CD4-positive, alpha-beta T cell treated with Interleukin-1 beta for 1 hour (primary cell): ENCODE measurements at places on chromosomes 1 and 21.

GRCh38 chr1:201309416-201309815 is 26.1 kb downstream of the PKP1 start:
- no peak for DNase-seq

DNA sequence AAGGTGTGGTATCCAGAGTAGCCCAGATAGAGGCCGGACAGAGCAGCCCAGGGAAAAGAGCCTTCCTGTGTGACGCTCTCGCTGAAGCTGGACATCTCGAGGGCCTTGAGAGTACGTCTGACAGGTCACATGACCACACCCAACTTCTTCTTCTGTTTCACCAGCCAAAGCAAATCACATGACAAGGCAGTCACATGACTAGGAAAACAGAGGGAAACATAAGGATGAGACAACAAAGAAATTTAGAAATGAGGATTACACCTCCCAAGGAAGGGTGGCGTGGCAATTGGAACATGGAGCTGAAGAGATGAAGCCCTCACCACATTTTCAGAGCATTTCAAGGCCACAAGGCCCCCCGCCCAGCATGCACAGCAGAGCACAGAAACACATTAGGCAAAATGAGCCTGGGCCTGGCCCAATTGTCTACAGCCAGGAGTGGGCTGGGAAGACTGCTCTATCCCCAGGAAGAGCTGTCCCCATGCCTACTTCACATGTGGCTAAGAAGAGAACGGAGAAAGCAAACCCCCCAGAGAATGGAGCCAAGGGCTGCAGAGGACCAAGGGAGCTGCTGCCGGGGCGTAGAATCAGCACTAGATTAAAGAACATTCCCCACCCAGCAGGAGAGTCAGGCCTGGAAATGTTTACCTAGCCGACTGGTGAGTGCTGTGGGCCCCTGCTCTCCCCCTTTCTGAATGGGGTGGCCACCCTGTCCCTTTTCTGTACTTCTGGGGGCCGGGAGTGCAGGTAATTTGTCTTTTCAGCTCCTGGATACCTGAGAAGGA is 305.1 kb downstream of the NPHP4 start:
- DNase-seq = no peak

DNA sequence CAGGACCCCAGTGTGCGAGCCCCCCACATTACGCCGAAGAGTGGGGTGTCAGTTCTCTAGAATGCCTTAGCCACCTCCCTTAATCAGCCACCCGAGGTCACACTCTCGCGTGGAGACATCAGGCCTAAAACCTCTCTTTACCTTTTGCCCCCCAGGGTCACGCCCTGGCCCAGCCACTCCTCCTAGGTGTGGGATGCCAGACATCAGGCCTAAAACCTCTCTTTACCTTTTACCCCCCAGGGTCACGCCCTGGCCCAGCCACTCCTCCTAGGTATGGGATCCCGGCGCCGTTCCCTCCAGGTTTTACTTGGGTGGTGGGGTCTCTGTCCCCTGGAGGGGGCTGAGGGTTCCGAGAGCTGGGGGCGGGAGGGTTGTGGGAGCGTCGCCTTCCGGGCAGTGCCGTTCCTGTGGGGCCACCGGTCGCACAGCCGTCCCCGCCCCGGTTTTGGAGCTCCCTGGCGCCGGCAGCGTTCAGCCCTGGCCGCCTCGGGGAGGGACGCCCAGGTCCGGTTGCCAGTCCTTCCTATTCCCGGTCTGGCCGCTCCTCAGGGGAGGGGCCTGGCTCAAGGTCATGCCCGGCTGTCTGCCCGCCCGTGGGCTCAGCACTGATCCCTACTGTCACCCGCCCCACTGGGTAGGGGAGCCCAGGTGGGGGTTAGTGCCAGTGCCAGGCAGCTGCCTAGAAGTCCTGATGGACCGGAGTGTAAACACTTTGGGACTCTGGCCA is 882 bp downstream of the VPS13D start:
- no peak for DNase-seq

DNA sequence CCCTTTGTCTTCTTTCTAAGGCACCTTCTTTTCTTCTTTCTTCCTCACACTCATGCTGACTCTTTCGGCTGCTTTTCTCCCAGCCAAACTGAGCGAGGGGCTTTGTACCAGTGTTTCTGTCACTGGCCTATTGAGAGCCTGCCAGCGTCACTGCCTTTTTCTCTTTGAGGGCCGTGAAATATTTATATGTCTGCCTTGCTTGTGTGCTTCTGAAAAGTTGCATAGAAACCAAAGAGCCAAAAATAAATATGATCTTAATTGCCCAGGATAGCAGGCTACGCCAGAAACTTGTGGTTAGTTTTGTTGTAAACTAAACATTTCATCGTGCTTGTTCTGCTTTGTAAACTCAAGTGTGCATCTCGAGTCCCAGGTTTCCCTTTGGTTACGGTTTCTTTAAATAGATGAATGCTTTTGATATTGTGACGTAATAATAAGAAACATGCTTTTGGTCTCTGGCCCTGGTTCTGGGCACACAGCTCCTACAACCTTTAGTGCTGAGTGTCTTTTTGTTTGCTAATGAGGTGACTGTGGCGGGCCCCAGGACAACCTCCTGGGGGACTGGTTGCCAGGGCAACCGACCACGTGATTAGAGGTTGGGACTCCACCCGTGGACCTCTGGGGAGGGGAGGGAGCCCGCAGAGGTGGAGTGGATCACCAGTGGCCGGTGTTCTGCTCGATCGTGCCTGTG is 10.8 kb downstream of the SLC37A1 start:
- peak; percentile 91 for DNase-seq

GRCh38 chr21:35038772-35039319 is 10.3 kb downstream of the RUNX1 start:
- no peak for DNase-seq
